ENCODE measurements at places on chromosomes 4 and X.

DNA sequence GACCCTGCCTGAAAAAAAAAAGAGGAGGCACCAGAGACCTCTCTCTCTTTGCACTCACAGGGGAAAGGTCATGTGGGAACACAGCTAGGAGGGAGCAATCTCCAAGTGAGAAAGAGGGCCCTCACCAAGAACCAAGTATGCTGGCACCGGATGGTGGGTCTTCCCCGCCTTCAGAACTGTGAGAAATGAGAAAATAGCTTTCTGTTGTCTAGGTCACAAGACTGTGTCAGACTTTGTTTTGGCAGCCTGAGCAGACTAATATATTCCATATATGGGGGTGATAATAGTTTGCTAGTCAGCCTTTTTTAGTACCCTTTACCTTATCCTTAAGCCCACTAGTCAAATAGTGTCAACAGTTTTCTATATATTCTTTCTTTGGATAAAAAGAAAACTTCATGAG lies 193.0 kb downstream of the TRIML1 start:
- no peak for DNase-seq

DNA sequence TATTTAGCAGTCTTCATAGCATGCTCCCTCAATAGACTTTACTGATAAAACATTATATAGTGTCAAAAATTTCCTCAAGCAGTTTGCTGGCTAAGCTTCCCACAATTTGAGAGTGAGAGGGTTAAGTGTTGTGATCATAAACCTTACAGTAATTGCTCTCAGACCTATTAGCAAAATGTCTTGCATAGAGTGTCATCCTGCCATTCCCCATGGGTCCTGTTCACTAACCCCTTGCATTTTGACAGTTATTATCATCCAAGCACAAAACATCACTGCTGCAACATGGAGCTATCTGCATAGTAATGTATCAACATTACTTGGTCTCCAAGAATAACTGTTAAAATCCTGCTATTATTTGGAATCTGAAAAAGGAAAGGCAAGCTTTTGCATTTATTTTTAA lies 196.1 kb upstream of the GK2 start:
- DNase-seq = no peak

DNA sequence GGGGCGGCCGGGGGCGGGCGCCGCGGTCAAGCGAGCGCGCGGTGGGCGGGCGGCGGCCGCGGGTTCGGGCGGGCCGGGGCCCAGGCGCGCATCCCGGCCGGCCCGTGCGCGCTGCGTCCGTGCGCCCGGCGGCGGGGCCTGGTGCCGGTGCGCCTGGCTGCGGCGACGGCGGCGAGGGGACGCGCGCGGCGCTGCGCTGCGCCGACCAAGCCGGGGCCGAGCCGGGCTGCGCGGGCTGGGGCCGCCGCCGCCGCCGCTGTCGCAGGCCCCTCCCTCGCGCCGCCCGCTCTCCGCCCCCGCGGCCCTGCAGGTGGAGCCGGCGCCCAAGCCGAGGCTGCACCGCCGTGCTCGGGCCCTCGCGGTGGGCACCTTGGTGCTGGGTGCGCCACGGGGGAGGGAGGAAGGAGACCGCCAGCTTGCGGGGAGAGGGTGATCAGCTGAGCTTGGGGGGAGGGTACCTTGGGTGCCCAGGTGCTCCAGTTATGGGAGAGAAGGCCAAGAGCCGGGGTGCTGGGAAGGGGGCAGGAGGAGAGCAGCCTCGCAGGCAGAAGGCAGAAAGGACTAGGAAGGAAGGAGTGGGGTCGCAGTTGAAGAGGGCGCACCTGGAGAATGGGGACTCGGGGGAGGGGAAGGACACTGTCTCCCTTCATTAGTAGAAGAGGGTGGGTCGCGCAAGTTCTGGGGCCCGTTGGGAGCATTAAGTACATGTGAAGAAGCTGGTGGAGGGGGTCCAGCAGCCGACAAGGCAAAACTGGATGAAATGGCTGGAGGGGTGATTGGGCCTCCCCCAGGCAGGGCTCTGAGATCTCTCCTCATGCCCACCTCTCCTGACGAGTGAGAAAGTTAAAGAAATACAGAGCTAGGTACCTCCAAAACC lies at the start of gene PPP2R2C:
Gene PPP2R2C (minus strand): TSS at position 228 of the 877 bp plus-strand sequence. CDS start 385 bp downstream, outside the sequence.
- DNase-seq = no peak

DNA sequence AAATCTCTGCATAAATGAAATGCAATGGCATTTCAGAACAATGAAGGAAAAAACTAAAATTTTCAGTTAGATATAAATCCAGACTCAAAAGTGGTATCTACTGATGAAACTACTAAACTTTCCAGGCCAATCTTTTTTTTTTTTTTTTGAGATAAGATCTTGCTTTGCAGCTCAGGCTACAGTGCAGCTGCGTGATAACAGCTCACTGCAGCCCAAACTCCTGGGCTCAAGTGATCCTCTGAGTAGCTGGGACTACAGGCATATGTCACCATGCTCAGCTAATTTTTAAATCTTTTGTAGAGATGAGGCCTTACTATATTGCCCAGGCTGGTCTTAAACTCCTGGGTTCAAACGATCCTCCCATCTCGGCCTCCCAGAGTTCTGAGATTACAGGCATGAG lies 1228.2 kb upstream of the ADGRL3 start:
- DNase-seq = no peak

GRCh38 chr4:128168701-128169100 lies 107.6 kb downstream of the LARP1B start:
- DNase-seq = no peak

GRCh38 chr4:77653162-77653758 lies 47.6 kb downstream of the CXCL13 start:
- no peak for DNase-seq

DNA sequence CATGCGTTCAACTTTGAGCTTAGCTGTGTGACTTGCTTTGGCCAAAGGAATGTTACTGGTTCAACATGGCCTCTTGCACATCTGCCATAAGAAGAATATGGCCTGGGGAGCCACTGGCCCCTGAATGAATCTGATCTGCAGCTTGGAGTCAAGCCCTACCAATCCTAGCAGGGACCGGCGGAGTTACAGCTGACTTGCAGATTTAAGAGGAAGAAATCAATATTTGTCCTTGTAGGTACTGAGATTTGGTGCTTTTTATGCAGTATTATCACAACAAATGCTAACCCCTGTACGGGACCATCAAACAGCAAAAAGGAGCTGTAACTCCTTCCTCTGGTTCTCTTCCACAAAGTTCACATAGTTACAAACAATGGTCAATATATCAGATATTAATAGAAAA lies 252.0 kb downstream of the LDB2 start:
- no peak for DNase-seq

GRCh38 chr4:53711926-53712325 lies 120.6 kb upstream of the LNX1 start:
- no peak for DNase-seq

DNA sequence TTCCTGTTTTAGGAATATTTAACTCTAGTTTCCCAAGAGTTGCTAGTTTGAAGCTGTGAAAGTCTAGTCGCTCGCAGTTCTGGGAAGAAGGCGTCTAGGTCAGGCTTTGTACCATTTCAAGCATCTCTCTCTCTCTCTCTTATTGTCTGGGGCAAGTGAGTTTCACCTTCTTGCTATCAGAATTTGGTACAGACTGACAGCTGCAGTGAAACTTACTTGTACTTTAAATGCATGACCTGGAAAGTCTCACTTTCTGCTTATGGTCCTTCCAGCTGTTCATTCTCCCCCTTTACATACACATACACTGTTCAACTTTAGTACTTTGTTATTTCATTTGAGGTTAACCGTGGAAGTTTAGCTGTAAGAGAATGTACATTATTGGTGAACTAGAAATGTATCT lies 4.4 kb downstream of the FRMPD4 start:
- no peak for DNase-seq
